Osteocyte (in vitro differentiated cells): ENCODE measurements at places on chromosomes 13 and 19. TPM values are rescaled to one million over a fixed set of nuclear protein-coding genes. Genes with fewer than 3 reads are reported as not detected.

DNA sequence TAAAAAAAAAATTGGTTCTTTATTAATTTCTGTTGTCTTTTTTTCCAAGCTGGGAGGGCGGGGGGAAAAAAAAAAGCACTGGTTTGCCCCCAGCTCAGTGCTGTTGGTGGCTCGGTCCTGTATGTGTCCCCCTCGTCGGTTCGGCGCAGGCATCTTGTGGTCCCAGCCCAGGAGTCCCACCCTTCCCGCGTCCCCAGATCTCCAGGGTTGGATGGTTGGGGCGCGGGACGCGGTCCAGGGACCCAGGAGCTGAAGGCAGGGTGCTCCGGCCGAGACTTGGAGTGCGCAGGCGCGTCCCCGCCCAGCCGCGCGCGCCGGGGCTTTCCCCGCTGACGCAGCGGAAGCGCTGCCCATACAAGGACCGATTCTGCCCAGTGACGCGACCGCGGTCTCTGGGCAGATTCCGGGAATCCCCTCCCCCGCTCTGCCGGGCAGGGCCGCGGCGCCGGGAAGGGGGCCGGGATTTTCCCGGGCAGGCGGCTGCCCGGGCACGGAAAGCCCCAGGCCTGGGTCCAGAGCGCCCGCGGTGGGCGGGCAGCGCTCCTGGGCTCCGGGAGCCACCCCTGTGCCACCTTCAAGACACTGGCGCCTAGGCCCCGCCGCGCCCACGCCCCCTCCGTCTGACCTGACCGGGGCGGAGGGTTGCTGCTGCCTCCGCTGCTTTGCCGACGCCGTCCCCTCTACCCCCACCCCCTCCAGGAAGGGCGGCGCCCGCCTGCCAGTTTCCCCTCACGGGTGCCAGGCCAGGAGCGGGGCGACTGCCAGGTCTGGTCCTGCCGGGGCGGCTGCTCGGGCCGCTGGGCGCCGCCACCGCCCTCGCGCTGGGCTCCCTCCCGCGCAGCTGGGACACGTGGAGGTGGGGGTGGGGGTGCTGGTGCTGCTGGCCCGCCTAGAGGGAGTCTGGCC is 2.3 kb downstream of the JUNB start:
- H3K36me3 ChIP-seq: peaks cover 2% of the 10 kb centered on the region
- peaks cover 37% of the 10 kb centered on the region for H3K4me1 ChIP-seq
- H3K4me3 ChIP-seq: peak overlapping the region; percentile 96
- peak overlapping the region; percentile 98 for H3K27ac ChIP-seq
- peak; percentile 98 for DNase-seq
- no peaks in the 10 kb centered on the region for H3K27me3 ChIP-seq

GRCh38 chr19:43639519-43640423 is at the start of gene CADM4:
Gene CADM4 (minus strand): TSS chr19:43639850. CDS start chr19:43639790, 60 bp downstream.
- H3K36me3 ChIP-seq: no peaks in the 10 kb centered on the region
- no peak within 1 kb of the TSS for H3K27ac ChIP-seq
- H3K4me3 ChIP-seq: peak within 1 kb of the TSS; percentile 77
- H3K27me3 ChIP-seq: peaks cover 28% of the 10 kb centered on the region

The NKPD1 gene
- 0.18 and 0.35 TPM in 2 replicates for total RNA-seq

The POMP gene
- total RNA-seq: 74.9 and 75.9 TPM in 2 replicates
